ENCODE measurements at places on chromosomes 11 and 22. TPM values are rescaled to one million over a fixed set of nuclear protein-coding genes. Genes with fewer than 3 reads are reported as not detected.

The KRTAP5-10 gene
- not detected for total RNA-seq

- DNase-seq, result no peak
Observed at GRCh38 chr11:31387379-31387778, 17.7 kb downstream of the DNAJC24 start.

DNA sequence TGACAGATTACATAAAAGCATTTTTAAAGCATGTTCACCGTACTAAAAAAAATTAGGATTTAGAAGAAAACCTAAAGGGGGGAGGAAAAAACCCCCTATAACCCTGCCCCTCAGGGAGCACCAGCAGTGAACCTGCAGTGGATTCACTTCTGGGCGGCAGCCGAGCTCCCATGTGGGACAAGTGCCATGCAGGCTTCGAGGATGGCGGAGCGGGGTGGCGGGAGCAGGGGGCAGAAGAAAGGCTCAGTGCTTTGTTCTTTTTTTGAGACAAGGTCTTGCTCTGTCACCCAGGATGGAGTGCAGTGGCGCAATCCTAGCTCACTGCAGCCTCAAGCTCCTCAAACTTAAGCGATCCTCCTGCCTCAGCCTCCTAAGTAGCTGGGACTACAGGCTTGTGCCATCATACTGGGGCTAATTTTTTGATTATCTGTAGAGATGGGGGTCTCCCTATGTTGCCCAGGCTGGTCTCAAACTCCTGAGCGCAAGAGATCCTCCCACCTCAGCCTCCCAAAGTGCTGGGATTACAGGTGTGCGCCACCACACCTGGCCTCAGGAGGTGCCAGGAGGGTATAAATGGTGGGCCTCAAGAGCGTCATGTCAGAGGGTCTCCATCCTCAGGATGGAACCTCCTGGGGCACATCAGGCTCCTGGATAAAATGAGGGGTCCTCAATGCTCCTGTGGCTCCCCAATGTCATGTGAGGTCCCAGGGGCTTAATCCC is 34.0 kb downstream of the PPM1F start:
- no peak for DNase-seq

DNA sequence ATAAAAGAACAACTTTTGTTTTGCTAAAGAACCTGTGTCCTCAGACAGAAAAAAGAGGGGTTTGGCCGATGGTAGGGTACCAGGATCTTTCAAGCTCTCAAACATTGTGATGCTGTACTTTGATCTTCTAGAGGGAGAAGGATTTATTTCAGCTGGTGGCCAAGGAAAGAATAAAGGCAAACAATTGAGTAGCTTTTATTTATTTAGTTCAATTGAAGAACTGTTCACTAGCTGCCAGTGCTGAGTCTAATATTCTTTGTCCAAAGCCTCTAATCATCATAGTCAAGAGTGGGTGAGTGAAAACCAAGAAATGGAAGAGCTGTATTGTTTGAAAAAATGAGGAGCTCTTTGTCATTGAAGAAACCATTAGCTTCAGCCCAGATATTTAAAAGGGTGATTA is 138.4 kb downstream of the FAT3 start:
- DNase-seq, result no peak

DNA sequence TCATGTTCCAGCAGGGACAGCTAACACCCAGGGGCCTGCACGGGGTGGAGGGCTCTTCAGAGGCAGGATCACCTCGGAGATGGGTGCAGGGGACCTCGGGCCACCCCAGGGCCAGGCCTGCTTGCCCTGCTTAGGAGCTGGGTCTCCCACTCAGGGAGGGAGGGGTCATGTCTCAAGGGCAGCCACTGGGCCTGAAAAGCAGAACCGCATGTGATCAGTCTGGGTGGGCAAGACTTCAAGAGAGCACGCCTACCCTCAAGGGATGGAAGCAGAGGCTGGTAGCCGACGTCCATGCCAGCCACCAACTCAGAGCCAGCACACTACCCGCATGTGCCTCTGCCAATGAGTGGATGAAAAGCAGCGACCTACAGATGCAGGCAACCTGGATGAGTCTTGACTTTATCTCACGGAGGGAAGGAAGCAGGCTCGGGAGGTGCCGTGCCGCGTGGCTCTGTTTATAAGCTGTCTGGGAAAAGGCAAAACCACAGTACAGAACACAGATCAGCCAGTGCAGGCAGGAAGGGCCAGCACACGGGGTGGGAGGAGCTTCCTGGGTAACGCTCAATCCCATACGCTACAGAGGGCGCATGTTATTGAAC is 16.0 kb downstream of the TBX1 start:
- no peak for DNase-seq
